ENCODE measurements at places on chromosomes 13 and 19.

GRCh38 chr19:53192771-53193534, at the start of gene ZNF665:
ZNF665 (minus strand) TSS chr19:53193358; CDS start chr19:53182898, 10,460 bp downstream.
- peak; percentile 88 for DNase-seq

GRCh38 chr13:97125810-97126738, 96.1 kb upstream of the MBNL2 start:
- DNase-seq, result no peak

DNA sequence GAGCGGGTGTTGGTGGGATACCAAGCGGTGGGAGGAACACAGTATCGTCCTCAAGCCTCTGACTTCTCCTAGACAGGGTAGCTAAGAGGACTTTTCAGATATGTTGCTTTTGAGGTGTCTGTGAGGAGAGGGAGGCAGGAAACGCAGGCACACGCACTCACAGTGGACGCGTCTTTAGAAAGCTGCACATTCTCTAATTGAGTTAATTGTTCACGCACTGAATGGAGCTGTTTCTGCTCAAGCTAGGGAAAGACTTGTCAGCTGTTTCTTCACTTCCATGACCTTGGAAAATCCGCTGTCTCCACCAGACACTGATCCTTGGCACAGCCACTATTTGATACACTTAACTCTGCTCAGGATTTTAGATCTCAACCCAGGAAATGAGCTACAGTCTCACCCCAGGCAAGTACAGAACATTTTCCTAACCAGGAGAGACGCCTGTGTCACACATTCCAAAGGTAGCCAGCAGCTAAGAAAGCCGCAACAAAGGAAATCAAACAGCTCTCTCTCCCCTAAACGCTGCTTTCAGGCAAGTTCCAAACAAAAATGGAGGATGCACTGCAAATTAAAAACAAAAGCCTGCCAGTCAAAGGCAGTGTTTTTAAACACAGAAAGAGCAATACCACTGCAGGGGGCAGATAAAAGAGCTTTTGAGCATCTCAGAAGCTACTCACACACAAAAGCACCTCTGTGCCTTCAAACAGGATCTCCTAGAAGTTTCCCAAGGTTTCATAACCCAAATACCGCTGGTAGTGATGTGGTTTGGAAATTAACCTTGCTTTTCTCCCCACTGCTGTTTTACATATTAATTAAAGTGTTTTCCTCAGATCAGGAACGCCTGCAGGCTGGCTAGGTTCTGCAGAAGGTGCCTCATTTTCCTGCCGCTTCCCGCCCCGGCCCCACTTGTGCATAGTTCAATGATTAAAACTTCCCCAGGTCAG, 57.3 kb downstream of the IRS2 start:
- peak; percentile 43 for DNase-seq

GRCh38 chr13:98565726-98566565, 11.0 kb downstream of the STK24 start:
- DNase-seq, result no peak

DNA sequence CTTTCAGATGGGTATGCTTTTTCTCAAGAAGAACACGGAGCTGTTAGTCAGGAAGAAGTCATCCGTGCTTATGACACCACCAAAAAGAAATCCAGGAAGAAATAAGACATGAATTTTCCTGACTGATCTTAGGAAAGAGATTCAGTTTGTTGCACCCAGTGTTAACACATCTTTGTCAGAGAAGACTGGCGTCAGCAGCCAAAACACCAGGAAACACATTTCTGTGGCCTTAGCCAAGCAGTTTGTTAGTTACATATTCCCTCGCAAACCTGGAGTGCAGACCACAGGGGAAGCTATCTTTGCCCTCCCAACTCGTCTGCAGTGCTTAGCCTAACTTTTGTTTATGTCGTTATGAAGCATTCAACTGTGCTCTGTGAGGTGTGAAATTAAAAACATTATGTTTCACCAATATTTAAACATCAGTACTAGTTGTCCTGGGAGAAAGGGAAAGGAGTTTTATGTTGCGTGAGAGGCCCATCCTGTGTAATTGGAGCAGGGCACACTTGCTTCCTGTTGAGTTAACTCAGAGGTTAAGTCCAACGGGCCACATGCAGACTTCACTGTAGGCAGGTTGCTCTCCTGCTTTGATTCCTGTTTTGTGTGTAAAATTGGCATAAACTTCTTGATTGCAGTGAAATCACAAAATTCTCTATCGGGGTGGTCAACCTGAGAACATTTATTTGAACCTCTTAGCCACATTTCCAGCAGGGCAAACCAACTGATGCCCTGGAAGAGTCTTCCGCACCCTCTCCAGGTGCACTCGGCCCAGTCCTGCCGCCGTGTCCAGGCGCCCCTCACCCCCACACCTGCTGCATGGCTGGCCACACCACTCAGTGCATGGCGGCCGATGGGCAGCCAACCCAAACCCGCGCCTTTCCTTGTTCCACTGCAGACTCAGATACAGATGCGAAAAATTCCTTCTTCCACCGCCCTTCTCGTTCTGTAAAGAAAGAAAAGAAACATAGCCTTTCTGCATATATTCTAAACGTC, 31.6 kb downstream of the SHISA2 start:
- DNase-seq, result no peak

- no peak for DNase-seq
Measured at GRCh38 chr13:52036037-52036436, 11.5 kb downstream of the UTP14C start.

DNA sequence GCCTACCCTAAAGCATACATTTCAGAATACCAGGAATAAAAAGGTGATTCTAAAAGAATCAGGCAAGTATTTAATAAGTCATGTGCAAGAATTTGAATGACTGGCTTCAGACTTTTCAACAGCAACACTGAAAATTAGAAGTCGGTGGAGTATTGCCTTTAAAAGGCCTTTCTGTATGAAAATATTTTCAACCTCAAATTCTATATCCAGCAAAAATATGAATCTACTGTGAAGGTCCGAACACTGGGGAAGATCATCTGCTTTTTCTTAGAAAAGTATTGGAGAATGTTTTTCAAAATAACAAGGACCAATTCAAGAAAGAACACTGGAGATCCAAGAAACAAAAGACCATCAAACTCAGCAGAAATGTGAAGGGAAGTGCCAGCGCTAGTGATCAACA, 459.5 kb upstream of the KLF12 start:
- DNase-seq, result no peak

DNA sequence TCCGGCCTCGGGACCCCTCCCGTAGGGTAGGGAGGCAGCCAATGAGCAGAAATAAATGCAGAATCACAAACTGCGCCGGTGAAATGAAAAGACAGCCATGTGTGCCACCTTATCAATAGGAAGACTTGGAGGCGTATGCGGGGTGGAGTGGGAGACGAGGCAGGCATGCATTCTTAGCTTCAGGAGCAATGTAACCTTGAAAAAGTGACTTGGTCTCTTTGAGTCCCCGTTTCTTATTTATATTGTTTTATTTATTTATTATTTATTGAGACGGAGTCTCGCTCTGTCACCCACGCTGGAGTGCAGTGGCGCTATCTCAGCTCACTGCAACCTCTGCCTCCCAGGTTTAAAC, 16.0 kb downstream of the SSC5D start:
- no peak for DNase-seq

- DNase-seq, result no peak
Measured at GRCh38 chr19:48913114-48913889, 13.2 kb downstream of the NUCB1 start.

GRCh38 chr13:36000028-36000427, 131.2 kb downstream of the DCLK1 start:
- DNase-seq, result no peak

DNA sequence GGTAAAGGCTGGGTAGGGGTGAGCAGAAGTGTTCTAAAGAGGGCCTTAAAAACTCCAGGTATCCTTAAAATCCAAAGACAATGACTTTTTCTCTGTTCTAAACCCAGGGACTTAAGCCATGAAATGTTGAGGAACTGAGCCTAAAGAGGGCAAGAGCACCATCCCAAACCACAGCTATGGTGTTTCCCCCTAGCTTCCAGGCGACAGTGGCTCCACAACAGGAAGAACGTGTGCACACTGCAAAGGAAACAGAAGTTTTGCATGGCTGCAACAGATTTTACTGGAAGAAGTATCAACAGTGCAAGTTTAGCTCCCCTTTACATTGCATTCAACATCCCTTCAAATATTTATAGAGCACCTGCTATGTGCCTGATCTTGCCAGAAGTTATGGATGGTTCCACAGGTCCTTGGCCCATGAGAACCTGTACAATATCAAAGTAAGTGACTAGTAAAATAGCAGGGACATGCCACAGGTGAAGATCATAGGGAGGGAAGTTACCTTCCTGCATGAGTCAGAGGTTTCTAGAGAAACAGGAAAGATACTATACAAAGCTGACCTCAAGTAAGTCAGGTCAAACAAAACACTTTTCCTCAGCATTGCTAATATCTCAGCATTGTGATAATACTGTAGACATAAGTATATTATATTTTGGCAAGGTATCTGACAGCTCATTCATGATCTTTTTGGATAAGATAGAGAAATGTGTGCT, 8.4 kb upstream of the KCTD12 start:
- DNase-seq, result no peak

DNA sequence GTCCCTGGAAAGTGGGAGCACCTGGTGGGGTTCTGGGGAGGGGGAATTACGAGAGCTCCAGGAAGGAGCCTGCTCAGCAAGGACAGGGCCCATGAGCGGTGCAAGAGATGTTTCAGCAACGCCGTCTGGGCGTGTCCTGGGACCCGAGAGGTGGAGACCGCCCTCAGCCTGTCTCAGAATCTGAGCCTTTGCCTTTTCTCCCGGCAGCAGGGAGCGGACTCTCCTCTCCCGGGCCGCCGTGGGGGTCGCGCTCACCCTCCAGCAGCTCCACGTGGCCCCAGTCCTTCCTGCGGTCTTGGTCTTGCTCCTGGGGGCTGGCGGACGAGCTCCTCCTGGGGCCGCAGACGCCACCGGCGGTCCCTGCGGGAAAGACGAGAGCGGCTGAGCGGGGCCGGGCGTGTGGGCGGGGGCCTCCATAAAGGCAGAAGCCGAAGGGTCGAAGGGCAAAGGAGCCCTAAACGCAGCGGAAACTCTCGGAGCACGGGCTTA, 714 bp downstream of the POLRMT start:
- no peak for DNase-seq

DNA sequence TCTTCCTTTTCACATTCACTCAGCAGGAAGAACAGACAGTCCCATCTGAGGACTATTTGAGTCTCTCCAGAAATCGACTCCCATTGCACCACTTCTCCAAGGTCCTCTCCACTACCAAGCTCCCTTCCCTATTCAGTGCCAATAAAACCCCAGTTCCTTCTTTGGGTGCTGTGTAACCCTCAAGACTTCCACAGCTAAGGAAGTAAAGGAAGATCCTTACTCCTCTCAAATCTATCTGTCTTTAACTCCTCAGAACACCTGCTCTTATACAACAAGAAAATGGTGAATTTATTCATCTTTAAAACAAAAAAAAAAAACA, 29.2 kb upstream of the TM9SF2 start:
- DNase-seq, result no peak

- DNase-seq, result no peak
Measured at GRCh38 chr19:45860359-45861259, 2.3 kb downstream of the SYMPK start.

DNA sequence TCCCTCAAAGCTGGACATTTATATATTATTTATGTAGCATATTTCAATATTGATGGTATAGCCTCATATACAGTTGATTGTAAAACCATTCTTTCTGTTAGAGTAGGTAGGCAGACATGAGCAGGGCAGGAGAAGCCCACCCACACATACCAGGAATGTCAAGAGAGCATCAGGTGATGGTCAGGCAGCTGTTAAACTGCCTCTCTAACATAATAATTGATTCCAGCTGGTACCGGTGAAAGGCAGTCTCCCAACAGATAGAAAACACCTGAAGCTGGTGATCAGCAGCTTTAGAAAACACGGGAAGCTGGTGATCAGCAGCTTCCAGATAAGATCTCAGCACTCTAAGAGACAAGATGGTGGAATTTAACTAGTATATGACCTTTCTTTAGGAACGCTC, 132.9 kb downstream of the SLITRK6 start:
- no peak for DNase-seq

- DNase-seq, result no peak
Measured at GRCh38 chr13:79796136-79796535, 315.2 kb downstream of the NDFIP2 start.

DNA sequence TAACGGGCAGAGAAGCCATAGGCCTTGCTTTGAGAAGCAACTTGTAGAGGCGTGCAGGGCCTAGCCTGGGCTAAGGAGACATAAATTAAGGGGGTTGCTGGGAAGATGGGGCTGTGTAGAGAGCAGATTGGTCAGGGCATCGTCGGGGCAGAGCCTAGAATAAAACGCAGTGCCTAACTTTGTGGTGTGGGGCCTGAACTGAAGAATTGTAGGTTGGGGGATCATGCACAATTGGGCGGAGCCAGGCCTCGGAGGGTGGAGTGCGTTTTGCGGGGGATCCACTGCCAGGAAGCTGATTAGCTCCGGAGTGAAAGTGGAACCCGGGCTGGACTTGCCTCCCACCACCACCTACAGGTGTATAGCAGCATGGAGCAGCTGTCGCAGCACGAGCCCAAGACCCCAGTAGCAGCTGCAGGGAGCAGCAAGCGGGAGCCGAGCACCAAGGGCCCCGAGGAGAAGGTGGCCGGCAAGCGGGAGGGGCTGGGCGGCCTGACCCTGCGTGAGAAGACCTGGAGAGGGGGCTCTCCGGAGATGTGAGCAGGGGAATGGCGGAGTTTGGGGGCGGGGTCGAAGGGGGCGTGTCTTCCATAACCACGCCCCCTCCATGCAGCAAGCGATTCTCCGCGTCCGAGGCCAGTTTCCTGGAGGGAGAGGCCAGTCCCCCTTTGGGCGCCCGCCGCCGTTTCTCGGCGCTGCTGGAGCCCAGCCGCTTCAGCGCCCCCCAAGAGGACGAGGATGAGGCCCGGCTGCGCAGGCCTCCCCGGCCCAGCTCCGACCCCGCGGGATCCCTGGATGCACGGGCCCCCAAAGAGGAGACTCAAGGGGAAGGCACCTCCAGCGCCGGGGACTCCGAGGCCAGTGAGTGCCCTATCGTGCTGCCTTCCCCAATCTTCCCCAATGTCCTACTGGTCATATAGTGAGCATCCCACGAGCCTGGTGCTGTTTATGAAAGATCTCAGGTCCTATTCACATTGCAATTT, 13.8 kb downstream of the DNASE2 start:
- DNase-seq, result no peak

DNA sequence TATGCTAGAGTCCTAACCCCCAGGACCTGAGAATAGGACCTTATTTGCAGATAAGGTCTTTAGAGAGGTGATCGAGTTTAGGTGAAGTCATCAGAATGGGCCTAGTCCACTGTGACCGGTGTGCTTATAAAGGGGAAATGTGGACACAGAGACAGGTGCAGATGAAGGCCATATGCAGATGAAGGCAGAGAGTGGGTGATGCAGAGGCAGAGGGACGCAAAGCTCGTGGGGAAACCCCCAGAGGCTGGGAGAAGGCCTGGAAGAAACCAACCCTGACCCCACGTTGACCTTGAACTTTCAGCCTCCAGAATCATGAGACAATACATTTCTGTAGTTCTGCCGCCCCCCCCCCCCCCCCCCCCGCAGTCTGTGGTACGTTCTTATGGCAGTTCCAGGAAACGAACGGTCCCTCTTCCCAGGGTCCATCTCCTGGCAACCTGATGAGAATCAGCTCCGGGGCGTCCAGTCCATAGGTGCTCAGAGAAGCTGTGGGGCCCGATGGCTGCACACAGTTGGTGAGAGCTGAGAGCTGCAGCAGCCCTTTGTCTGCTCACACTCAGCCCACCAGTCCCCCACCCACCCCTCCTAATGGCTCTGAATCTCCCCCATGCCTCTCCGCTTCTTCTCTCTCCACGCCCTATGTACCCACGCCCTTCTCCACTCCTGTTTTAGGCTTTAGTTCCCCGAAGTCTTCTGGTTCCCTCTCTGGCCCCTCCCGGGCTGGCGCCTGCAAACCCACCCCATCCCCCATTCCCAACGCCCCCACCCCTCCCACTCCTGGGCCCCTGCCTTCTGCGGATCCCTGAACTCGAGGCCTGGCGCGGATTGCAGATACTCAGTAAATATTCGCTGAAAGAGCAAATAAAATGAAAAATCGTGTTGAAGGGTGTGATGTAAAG, 218.3 kb upstream of the MAB21L1 start:
- DNase-seq, result no peak

All from pons (tissue), 1 donor.